Lung microvascular endothelial cell (primary cell): ENCODE measurements at places on chromosomes 3 and 15. TPM values are rescaled to one million over a fixed set of nuclear protein-coding genes. Genes with fewer than 3 reads are reported as not detected.

FBXO40 gene
- total RNA-seq, result under 0.01 TPM in 1 of 2 replicates, not detected in the other

OSTN gene
- total RNA-seq, result not detected in 2 replicates

EXOG gene
- 5.2 TPM in 2 replicates for total RNA-seq

GMPS gene
- total RNA-seq, result 8.7 and 9.3 TPM in 2 replicates

NPAP1 gene
- not detected in 2 replicates for total RNA-seq

MOBP gene
- total RNA-seq, result under 0.01 TPM in 1 of 2 replicates, not detected in the other

ZNF710 gene
- 8.5 and 9.9 TPM in 2 replicates for total RNA-seq

GPR171 gene
- total RNA-seq, result not detected in 2 replicates
